Effector memory CD4-positive, alpha-beta T cell (primary cell): ENCODE measurements at places on chromosomes 5 and 9.

DNA sequence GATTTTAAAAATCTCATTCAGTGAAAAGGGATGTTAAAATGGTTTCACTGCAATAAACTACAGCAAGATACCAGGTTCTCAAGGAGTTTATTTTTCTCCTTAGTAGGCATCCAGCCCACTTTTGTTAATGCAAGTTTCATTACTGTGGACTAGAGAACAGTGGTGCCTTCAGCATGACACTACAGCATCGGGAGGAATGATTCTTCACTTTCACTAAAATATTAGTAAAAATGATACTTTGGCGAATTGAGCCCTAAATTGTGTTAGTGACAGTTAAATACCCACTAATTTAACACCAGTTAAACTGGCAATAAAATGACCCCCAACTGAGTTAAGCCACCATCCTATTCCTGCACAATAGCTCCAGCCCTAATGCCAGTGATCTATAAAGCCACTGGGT, 152.2 kb upstream of the MPDZ start:
- DNase-seq = no peak
- H3K27me3 ChIP-seq = no peaks in the 10 kb centered on the region
- no peaks in the 10 kb centered on the region for H3K4me1 ChIP-seq
- H3K27ac ChIP-seq = no peak overlapping the region
- H3K4me3 ChIP-seq = no peak overlapping the region
- no peaks in the 10 kb centered on the region for H3K36me3 ChIP-seq

GRCh38 chr5:170782438-170782837, 1.1 kb upstream of the GABRP start:
- H3K4me3 ChIP-seq = no peak overlapping the region
- DNase-seq = no peak
- no peaks in the 10 kb centered on the region for H3K27me3 ChIP-seq
- no peaks in the 10 kb centered on the region for H3K4me1 ChIP-seq

DNA sequence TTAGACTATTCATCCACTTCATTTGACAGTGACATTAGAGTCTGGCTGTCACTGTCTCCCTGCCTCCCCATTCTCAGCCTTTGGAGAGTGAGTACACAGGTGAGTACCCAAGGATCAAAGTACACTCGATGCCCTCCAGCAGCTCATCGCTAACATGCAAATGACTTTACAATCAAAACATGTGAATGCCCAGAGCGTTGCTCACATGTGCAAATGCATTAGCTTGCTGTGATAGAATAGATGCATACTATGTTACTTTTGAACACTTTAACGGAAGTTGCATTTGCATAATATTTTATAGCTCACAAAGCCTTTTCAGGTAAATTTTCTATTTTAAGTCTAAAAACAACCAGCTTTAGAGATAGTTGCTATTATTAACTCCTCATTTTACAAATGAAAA, 107.6 kb downstream of the SYK start:
- H3K27me3 ChIP-seq = no peaks in the 10 kb centered on the region
- H3K4me3 ChIP-seq = no peak overlapping the region
- no peaks in the 10 kb centered on the region for H3K4me1 ChIP-seq
- no peak for DNase-seq
- H3K27ac ChIP-seq = no peak overlapping the region

GRCh38 chr5:114316167-114316566, 45.7 kb upstream of the KCNN2 start:
- H3K4me3 ChIP-seq = no peak overlapping the region
- no peak overlapping the region for H3K27ac ChIP-seq
- no peaks in the 10 kb centered on the region for H3K36me3 ChIP-seq
- H3K27me3 ChIP-seq = no peaks in the 10 kb centered on the region
- no peaks in the 10 kb centered on the region for H3K4me1 ChIP-seq

DNA sequence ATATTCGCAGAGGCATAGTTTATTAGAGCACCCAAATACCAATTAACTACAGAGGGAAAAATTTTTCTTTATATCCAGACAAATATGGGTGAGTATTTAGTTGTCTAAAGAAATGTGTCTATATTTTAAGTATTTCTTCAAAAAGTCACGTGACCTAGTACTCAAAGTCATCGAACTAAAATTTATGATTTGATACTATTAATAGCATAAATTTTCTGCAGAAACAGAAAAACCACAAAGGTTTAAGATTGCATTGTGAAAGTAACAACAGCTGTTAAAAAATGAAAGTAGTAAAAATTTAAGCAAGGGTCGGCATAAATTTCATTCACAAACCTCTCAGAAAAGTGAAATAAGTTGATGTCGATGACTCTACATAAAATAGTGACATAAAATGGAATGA, 323.9 kb upstream of the RORB start:
- no peaks in the 10 kb centered on the region for H3K27me3 ChIP-seq
- DNase-seq = no peak
- H3K4me1 ChIP-seq = no peaks in the 10 kb centered on the region
- no peaks in the 10 kb centered on the region for H3K36me3 ChIP-seq
- H3K27ac ChIP-seq = no peak overlapping the region

- H3K27ac ChIP-seq = no peak overlapping the region
- no peak for DNase-seq
Observed at GRCh38 chr5:103375350-103375749, 116.8 kb downstream of the MACIR start.

DNA sequence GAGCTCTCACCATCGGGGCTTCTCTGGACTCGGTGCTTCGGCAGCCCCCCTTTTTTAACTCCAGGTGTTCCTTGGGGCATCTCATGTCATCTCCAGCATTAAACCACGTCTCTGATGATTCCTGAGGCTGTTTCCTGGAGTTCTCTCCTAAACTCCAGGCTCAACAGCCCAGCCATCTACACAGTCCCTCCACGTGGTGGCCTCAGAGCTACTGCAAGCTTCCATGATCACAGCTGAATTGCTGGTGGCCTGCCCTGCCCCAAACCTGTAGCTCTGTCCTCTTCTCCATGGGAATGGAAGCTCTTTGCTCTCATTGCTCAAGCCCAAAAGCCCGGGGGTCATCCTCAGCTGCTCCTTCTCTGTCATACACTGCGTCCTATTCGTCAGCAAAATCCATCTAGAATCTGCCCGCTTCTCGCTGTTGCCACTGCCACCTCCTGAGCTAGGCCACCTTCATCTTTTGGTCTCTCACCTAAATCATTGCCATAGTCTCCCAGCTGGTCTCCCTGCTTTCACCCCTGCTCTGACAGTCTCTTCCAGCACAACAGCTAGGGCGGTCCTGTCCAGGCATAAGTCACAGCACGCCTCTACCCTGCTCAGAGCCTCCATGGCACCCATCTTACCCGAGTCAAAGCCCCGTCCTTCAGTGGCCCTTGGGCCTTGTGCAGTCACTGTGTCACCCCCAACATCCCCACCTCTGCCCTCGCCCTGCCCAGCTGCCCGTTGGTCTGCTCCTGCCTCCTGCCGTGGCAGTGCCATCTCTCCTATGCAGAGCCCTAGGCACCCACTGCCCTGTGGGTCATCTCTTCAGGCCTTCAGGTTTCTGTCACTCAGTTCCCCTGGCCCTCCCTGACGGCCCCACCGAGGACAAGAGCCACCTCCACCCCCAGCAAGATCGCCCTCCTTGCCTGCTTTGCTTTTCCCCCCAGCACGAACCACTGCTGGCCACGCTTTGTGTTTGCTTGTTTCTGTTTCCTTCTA, 6.4 kb downstream of the B4GALT7 start:
- DNase-seq = no peak
- peaks cover 6% of the 10 kb centered on the region for H3K4me1 ChIP-seq
- H3K27ac ChIP-seq = no peak overlapping the region
- H3K27me3 ChIP-seq = no peaks in the 10 kb centered on the region
- H3K36me3 ChIP-seq = peaks cover 5% of the 10 kb centered on the region
- no peak overlapping the region for H3K4me3 ChIP-seq

- H3K27me3 ChIP-seq = no peaks in the 10 kb centered on the region
- no peaks in the 10 kb centered on the region for H3K4me1 ChIP-seq
- H3K27ac ChIP-seq = no peak overlapping the region
- no peak for DNase-seq
- no peaks in the 10 kb centered on the region for H3K36me3 ChIP-seq
Observed at GRCh38 chr5:147485046-147485445, 24.8 kb downstream of the DPYSL3 start.

- H3K36me3 ChIP-seq = no peaks in the 10 kb centered on the region
- no peak for DNase-seq
- H3K4me1 ChIP-seq = no peaks in the 10 kb centered on the region
- H3K27ac ChIP-seq = no peak overlapping the region
Observed at GRCh38 chr5:181062631-181063030, 22.6 kb downstream of the BTNL9 start.

- DNase-seq = no peak
- H3K4me3 ChIP-seq = no peak overlapping the region
- H3K36me3 ChIP-seq = no peaks in the 10 kb centered on the region
Observed at GRCh38 chr9:89601856-89602562, 2.8 kb upstream of the GADD45G start.

DNA sequence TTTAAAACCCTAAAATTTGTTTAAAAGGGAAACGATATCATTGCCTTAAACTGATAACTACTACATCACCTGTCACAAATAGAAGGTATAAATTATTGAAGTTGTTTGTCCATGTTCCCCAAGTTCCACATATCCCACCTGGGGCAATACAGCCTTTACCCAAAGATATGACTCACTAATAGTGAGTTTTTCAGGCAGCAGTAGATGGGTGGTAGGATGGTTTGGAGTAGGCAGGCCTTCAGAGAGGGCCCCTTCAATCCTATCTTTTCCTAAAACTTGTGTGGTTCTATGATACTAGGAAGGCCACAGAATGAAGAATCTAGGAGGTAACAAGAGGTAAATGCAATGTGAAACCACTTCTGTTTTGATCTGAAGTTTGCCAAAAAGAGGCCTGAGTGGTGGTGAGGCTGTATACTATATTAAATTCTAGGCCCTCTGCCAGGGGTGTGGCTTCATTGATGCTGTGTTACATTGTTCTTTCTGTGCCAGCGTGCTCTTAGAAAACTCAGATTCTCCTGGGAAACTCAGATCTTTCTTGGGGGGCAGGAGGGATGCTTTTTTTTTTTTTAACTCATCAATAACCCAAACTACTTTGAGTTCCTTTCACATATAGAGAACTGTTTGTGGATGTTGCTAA, 7.2 kb downstream of the CYSTM1 start:
- no peak overlapping the region for H3K27ac ChIP-seq
- H3K36me3 ChIP-seq = no peaks in the 10 kb centered on the region
- no peak overlapping the region for H3K4me3 ChIP-seq
- no peaks in the 10 kb centered on the region for H3K4me1 ChIP-seq
- no peaks in the 10 kb centered on the region for H3K27me3 ChIP-seq
- no peak for DNase-seq

GRCh38 chr5:3139499-3139931, 388.0 kb upstream of the IRX2 start:
- H3K36me3 ChIP-seq = no peaks in the 10 kb centered on the region
- H3K27ac ChIP-seq = no peak overlapping the region
- no peaks in the 10 kb centered on the region for H3K27me3 ChIP-seq
- no peaks in the 10 kb centered on the region for H3K4me1 ChIP-seq
- no peak for DNase-seq

GRCh38 chr9:99075246-99075912, 29.5 kb upstream of the TGFBR1 start:
- no peaks in the 10 kb centered on the region for H3K27me3 ChIP-seq
- H3K27ac ChIP-seq = no peak overlapping the region
- no peak for DNase-seq

GRCh38 chr9:128216781-128217553, 13.8 kb downstream of the DNM1 start:
- H3K4me3 ChIP-seq = no peak overlapping the region
- H3K36me3 ChIP-seq = no peaks in the 10 kb centered on the region
- DNase-seq = no peak
- H3K4me1 ChIP-seq = peaks cover 12% of the 10 kb centered on the region

GRCh38 chr5:76691467-76692273, 24.3 kb upstream of the F2R start:
- H3K4me3 ChIP-seq = no peak overlapping the region
- H3K27ac ChIP-seq = no peak overlapping the region
- no peaks in the 10 kb centered on the region for H3K27me3 ChIP-seq
- DNase-seq = no peak
- H3K36me3 ChIP-seq = peaks cover 58% of the 10 kb centered on the region

DNA sequence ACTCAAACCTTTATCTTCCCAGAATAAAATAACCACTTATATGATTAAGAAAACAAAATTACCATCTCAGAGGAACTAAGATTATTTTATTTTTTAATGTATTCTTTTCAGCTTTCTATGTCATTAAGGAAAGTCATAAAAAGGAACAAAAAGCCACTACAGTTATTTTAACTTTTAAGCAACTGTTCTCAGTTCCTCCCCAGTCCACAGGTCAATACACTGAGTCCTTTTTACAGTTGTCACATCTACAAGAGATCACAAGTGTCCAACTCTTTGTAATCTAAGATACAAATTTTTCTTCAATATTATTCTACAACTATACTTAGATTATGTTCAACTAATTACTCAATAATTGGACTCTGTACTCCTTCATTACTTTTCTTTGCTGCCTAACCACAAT, 782.8 kb upstream of the ACO1 start:
- H3K4me1 ChIP-seq = no peaks in the 10 kb centered on the region
- no peak overlapping the region for H3K27ac ChIP-seq
- no peaks in the 10 kb centered on the region for H3K27me3 ChIP-seq
- DNase-seq = no peak
- no peaks in the 10 kb centered on the region for H3K36me3 ChIP-seq

- H3K36me3 ChIP-seq = peaks cover 62% of the 10 kb centered on the region
- no peak overlapping the region for H3K4me3 ChIP-seq
- H3K27me3 ChIP-seq = no peaks in the 10 kb centered on the region
- no peaks in the 10 kb centered on the region for H3K4me1 ChIP-seq
- H3K27ac ChIP-seq = no peak overlapping the region
Observed at GRCh38 chr5:179777456-179777855, 16.3 kb upstream of the LTC4S start.

- no peak overlapping the region for H3K4me3 ChIP-seq
- no peaks in the 10 kb centered on the region for H3K27me3 ChIP-seq
- DNase-seq = no peak
- no peaks in the 10 kb centered on the region for H3K4me1 ChIP-seq
- H3K36me3 ChIP-seq = no peaks in the 10 kb centered on the region
Observed at GRCh38 chr9:17810728-17811571, 232.1 kb downstream of the SH3GL2 start.

DNA sequence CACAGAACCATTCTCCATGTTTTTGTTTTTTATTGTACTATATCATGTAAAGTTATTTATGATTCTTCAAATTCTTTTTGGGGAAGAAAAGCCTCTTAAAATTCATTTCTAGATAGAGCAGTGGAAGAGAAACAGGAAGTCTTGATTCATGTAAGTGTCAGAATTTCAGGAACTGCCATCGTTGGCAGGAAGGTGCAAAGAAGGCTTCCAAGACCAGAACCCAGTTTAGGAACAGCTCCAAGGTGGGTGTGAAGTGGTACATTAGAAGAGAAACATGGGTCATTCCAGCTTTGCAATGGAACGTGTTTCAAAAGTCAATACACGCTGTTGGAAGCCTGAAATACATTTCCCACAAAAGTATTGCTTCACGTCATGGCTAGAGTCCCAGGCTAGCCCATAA, 14.8 kb downstream of the SAXO1 start:
- no peak overlapping the region for H3K27ac ChIP-seq
- H3K27me3 ChIP-seq = no peaks in the 10 kb centered on the region
- H3K4me1 ChIP-seq = no peaks in the 10 kb centered on the region
- no peaks in the 10 kb centered on the region for H3K36me3 ChIP-seq
- DNase-seq = no peak
